ENCODE measurements at places on chromosomes 1 and 21.
A peak's percentile ranks its signal among the peaks of the same experiment; 100 is the strongest.

DNA sequence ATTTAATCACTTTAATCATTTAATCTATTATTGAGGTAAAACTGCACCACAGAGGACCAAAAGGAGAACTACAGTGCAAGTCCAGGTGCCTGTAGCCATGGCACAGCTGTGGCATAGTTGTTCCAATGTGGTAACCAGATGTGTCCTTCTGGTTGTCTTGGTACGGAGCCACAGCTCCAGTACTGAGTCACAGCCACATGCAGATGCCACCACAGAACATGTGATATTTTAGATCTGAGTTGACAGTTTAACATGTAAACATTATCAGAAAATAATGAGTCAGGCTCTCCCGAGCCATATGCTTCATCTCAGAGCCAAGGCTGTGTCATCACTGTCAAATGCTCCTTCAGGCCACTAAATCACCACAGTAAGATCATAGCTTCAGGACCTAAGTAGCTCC is 56.4 kb upstream of the RGS7 start:
- no peak for DNase-seq

GRCh38 chr1:61743716-61744580 is 1.7 kb downstream of the PATJ start:
- DNase-seq = no peak

DNA sequence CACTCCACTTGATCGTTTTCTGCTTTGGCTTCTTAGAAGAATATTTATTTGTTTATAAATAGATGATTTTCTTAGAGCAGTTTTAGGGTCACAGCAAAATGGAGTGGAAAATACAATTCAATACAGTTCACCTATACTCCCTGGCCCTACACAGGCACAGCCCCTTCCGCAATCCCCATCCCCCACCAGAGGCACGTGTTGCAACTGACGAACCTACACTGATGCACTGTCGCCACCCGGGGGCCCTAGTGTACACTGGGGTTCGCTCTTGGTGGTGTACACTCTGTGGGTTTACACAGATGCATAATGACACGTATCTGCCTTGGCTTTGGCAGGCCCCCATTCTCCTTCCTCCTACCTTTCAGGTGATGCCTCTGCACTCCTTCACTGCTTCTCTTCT is 8.0 kb downstream of the ECHDC2 start:
- DNase-seq = no peak

GRCh38 chr1:11693024-11693590 is 1.6 kb downstream of the DRAXIN start:
- DNase-seq = no peak

DNA sequence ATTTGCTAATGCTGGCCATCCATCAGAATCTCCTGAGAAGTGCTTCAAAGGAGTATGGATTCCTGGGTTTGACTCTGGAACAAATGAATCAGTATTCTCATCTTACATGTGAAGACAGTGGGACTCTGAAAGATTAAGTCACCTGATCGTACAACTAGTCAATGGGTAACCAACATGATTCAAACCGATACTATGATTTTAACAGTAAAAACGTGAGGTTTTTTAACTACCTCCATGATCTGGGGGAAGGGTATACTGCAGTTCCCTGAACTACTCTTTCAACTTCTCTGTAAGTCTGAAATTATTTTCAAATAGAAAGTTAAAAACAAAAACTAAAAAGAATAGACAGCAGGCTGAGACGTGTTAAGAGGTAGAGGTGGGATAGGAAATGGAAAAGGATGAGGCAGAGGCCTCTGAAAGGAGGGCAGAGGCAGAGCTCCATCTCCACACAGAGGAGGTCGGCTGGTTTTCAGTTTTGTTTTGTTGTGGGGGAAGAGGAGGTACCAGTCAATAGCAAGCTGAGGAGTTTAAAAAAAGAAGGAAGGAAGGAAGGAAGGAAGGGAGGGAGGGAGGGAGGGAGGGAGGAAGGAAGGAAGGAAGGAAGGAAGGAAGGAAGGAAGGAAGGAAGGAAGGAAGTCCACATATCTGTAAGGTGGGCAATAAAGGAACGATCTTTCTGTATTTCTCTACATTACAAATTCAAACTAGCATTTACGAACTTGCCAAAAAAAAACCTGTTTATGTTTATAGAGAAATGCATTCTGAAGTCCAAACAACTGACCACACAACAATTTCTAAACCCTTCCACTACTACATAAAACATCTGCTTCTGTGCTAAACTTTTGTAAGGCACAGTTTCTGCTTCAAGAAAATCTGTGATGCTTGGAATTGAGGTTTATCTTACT is 213.1 kb downstream of the RERE start:
- no peak for DNase-seq

GRCh38 chr1:231460614-231461013 is 38.5 kb upstream of the EGLN1 start:
- DNase-seq = no peak

DNA sequence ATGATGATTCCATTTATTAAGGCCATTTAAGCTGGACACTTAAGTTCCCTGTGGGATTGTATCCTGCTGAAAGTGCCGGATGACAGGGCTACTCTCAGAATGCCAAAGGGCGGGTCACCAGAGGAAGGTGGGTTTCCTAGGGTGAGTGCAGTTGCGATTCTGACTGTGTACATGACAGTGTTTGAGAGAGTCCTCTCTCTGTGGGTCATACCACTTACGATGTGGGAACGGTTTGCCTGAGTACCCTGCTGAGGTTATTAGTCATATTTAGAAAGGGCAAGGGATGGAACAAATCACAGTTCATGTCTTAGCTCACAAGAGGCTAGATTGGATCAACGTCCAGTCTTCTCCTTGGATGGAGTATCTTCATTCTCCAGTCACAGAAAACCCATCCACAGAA is 461.9 kb downstream of the CAMTA1 start:
- no peak for DNase-seq

- DNase-seq = no peak
These were observed 2.6 kb downstream of the KCNAB2 start for GRCh38 chr1:6048179-6048867.

GRCh38 chr1:150183061-150183460 is 33.3 kb downstream of the PLEKHO1 start:
- no peak for DNase-seq

GRCh38 chr1:115679141-115679611 is 37.4 kb downstream of the VANGL1 start:
- peak; percentile 29 for DNase-seq

DNA sequence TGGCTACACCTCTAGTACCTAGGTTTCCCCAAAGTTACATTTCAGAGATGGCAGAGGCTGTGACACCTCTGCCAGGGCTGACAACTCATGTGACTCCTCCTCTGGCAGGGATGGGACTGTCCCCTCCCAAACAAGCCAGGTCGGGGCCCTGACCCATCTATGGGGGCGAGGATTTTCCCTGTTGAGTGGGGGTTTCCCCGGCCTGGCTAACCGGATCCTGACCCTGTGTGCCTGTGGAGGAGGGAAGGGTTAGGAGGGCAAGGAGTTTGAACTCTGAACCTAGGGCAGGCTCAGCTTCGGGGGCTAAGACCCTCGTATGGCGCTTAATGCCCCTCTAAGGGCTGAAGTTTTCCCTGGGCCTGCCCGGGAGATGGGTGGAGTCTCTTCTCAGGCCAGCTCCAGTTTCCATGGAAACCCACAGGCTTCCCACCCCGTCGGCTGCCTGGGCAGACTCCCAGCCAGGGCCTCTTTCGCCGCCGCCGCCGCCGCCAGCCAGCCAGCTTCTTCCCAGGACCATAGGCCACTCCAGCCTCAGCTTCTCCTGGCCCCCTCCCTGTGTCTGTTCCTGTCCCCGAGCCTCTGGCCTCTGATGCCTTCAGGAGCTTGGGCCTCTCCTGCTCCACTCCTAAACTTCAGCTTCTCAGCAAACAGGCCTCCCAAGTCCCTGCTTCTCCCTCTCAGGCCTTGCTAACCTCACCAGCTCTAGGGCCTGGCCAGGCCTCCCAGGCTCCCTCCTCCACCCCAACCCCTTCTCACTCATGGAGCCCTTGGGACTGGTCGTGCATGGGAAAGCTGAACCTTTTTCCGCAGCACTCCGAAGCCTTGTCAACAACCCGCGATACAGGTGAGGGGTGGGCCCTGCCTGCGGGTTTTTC is at the start of gene BTBD19:
Gene BTBD19, plus strand, starts transcription at position 461 of the 875 bp plus-strand sequence. Its CDS starts 298 bp downstream, at position 759.
- DNase-seq = peak; percentile 88

DNA sequence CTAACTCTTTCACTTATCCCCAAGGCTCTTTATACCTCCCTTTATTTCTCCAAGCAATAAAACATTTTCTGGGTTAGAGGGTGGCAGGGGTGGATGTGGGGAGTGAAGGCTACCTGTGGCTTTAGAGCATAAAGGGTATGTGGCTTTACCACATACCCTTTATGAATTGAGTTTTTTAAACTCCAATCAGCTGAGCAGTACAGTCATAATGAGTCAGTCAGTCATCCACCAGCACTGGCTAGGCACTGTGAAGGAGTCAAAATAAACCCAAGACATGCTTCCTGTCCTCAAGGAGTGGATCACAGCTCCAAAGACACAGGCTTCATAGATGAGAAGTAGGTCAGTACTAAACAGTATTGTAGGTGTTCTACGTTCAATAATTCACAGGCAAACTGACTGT is 2.6 kb upstream of the TDRD10 start:
- DNase-seq = no peak

DNA sequence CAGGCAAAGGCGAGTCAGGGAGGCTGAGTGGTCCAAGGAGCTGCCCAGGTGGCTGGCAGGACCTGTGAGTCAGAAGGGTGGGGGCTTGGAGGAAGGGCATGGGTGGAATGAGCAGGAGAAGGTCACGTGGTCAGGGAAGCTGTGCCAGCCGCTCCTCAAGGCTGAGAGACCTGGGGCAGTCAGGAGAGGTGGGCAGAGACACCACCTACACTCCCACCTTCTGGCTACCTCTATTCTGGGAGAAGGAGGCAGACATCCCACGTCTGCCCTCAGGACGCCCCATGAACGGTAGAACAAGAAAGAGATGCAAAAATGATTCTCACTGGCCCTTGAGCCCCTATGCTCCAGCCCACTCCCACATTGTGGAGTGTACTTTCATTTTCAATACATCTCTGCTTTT is 151.8 kb upstream of the RAB4A start:
- DNase-seq = no peak

DNA sequence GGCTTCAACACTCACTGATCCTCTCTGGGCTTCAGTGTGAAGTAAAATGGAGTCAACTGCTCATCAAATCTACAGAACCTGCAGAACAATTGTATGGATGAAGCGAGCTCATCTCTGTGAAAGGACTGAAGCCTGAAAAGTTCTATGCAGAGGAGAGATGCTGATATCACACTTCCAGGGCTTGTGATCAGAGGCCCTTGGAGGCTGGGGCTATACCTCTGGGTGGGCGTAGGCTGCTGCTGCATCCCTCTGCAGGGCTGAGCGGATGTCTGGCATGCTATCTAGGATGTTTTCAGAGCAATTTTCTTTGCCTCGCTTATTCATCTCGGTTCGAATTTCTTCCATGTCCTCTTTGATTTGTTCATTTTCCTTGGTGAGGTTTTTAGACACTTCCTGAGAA is 17.6 kb downstream of the OLFML2B start:
- no peak for DNase-seq

- DNase-seq = peak; percentile 31
These were observed 173.2 kb downstream of the ROR1 start for GRCh38 chr1:63946866-63947491.

- no peak for DNase-seq
These were observed 48.6 kb downstream of the CEP350 start for GRCh38 chr1:180003026-180003695.

- no peak for DNase-seq
These were observed 40.3 kb downstream of the LRRC8C start for GRCh38 chr1:89673251-89673650.

- no peak for DNase-seq
These were observed 284.5 kb downstream of the PTPRU start for GRCh38 chr1:29520571-29521437.
